ENCODE measurements at places on chromosomes 11 and 22. TPM values are rescaled to one million over a fixed set of nuclear protein-coding genes. Genes with fewer than 3 reads are reported as not detected.
A peak's percentile ranks its signal among the peaks of the same experiment; 100 is the strongest.

Gene ROBO4
- 2.4 TPM for total RNA-seq

Gene SCO2
- total RNA-seq = not detected

Gene XKR3
- not detected for total RNA-seq

DNA sequence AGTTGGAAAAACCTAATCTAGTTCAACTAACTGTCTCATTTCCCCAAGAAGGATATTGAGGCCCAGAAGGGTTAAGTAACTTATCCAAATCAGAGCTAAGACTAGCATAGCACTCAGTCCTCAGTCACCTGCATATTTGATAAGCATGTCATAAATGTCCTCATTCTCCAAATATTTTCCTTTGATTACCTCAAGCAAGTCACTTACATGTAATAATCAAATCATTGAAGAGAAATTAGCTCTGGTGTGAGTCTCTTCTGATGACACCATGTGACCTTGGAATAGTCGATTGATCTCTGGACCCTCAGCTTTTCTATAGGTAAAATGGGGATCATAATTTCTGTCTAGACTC is 48.8 kb upstream of the PICALM start:
- DNase-seq = no peak
- no peaks in the 10 kb centered on the region for H3K36me3 ChIP-seq
- no peak overlapping the region for H3K27ac ChIP-seq
- no peaks in the 10 kb centered on the region for H3K4me1 ChIP-seq
- H3K4me3 ChIP-seq = no peak overlapping the region

DNA sequence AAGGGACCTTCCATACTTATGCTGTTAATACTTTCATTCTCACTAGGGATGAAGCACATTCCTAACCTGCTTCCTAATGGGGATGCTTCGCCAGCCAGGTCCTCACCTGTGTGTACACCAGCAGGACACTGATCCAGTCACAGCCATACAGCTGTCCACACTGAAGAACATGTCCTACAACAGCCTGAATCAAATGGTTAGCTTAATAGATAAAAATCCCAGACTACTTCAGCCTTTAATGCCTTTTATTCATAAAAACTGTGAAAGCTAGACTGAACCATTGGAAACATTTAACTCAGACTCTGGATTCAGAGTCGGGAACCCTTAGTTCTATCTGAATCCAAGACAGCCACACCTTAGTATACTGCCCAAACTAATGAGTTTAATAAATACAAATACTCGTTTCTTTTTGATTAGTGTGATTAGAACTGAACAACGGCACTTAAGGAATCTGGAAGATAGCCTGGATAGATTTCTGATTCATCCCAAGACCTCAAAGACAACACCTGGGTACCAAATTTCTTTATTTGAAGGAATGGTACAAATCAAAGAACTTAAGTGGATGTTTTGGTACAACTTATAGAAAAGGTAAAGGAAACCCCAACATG is 3.3 kb downstream of the FTH1 start:
- H3K36me3 ChIP-seq = peaks cover 22% of the 10 kb centered on the region
- no peak overlapping the region for H3K4me3 ChIP-seq
- peaks cover 15% of the 10 kb centered on the region for H3K4me1 ChIP-seq
- H3K27ac ChIP-seq = no peak overlapping the region
- H3K27me3 ChIP-seq = no peaks in the 10 kb centered on the region

- peak; percentile 50 for DNase-seq
- peak overlapping the region; percentile 40 for H3K4me3 ChIP-seq
- H3K4me1 ChIP-seq = no peaks in the 10 kb centered on the region
- no peaks in the 10 kb centered on the region for H3K36me3 ChIP-seq
- H3K27me3 ChIP-seq = peaks cover 98% of the 10 kb centered on the region
Observed at GRCh38 chr11:107591378-107592230, 657 bp downstream of the ELMOD1 start.

GRCh38 chr11:101187748-101188147 is 58.1 kb upstream of the PGR start:
- no peaks in the 10 kb centered on the region for H3K4me1 ChIP-seq
- H3K27me3 ChIP-seq = no peaks in the 10 kb centered on the region
- H3K4me3 ChIP-seq = no peak overlapping the region
- H3K27ac ChIP-seq = no peak overlapping the region

DNA sequence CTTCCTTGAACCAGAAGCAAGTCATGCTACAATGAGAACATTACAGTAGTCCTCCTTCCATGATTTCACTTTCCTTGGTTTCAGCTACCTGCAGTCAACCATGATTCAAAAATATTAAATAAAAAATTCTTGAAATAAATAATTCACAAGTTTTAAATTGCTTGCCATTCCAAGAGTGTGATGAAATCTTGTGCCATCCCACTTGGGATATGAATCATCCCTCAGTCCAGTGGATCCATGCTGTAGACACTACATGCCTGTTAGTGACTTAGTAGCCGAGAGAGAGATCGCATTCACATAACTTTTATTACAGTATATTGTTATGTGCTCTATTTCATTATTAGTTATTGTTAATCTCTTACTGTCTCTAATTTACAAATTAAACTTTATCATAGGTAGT is 6.0 kb downstream of the HOATZ start:
- H3K4me1 ChIP-seq = no peaks in the 10 kb centered on the region
- peak; percentile 33 for DNase-seq
- no peak overlapping the region for H3K4me3 ChIP-seq
- peaks cover 3% of the 10 kb centered on the region for H3K27me3 ChIP-seq

- H3K4me3 ChIP-seq = no peak overlapping the region
- no peak overlapping the region for H3K27ac ChIP-seq
- no peaks in the 10 kb centered on the region for H3K4me1 ChIP-seq
- no peaks in the 10 kb centered on the region for H3K27me3 ChIP-seq
- DNase-seq = no peak
Observed at GRCh38 chr11:113197446-113197845, 116.9 kb upstream of the TTC12 start.
